ENCODE measurements at places on chromosomes 12 and 14.
A peak's percentile ranks its signal among the peaks of the same experiment; 100 is the strongest.

GRCh38 chr12:77471801-77472200 is 358.9 kb upstream of the NAV3 start:
- DNase-seq, result no peak

DNA sequence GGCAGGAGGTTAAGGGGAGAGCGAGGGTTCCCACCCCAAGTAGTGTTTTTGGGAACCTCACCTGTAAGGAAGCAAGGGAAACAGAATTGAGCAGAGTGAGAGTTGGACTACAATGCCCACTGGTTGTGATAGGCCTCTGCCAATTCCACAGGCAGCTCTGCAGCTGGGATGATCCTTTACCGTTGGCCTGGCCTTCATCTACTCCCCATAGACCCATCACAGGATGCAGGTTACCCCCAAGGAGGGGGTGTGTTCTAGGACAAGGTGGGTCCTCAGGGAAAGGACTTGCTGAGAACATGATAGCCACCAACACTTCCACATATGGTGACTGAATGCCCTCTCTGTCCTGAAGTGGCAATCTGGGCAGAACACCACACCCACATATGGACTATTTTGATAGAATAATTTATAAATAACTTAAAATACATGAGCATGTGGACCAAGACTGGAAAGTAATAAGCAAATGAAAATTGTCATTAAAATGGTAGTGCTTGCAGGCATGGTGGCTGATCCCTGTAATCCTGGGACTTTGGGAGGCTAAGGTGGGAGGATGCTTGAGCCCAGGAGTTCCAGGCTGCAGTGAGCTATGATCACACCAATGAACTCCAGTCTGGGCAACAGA is 8.4 kb downstream of the PHLDA1 start:
- DNase-seq, result no peak

DNA sequence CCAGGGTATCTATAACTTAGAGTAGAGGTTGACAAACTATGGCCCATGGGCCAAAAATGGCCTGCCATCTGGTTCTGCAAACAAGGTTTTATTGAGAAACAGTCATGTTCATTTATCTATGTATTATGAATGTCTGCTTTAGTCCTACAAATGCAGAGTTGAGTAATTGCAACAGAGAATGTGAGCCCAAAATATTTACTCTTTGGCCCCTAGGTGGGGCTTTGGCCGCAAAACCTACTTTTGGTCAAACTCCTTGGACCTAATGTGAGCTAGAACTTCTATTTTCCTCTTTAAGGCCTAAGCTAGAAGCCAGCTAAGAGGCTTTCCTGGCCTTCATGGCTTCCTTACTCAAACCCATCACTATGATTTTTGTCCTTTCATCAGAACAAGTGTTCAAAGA is 379.1 kb downstream of the NELL2 start:
- DNase-seq, result no peak

- DNase-seq, result no peak
Measured at GRCh38 chr14:38074081-38074480, 133.6 kb upstream of the SSTR1 start.

DNA sequence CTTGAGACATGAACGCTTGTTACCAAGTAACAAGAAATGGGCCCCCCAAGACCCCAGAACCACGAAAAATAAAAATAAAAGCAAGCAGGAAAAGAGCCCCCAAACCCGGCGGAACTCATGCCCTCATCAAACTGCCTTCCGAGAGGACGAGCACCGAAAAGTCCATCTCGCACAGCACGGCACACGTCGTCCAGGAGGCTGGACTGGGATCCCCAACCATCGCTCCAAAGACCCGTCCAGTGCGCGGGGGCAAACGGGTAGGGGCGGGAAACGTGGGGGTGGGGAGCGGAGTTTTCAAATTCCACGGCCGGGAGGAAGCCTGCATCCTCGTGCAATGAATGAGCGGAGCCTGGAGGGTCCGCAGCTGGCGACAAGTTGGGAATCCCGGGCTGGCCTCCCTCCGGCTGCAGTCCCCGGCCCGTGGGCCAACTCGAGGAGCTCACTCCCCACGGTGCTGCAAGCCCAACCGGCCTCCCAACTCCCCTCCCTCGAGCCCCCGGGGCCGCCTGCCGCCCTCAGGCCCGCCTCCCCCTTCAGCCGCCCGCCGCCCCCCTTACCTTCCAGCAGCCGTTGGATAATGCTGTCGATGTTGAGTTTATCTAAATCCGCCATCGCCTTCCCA is 484 bp downstream of the PPP1CC start:
- no peak for DNase-seq

- DNase-seq, result peak; percentile 5
Measured at GRCh38 chr14:78836777-78837176, 666.6 kb downstream of the NRXN3 start.

- DNase-seq, result no peak
Measured at GRCh38 chr14:94081386-94081820, 293 bp downstream of the IFI27L1 start.

All from hematopoietic multipotent progenitor cell treated with erythropoietin and hydrocortisone succinate and interleukin-3 and kit ligand, for 15 days (in vitro differentiated cells).